ENCODE measurements at places on chromosomes 6 and 20.

- DNase-seq = no peak
These were observed 22.7 kb downstream of the THEMIS start for GRCh38 chr6:127878115-127878514.

DNA sequence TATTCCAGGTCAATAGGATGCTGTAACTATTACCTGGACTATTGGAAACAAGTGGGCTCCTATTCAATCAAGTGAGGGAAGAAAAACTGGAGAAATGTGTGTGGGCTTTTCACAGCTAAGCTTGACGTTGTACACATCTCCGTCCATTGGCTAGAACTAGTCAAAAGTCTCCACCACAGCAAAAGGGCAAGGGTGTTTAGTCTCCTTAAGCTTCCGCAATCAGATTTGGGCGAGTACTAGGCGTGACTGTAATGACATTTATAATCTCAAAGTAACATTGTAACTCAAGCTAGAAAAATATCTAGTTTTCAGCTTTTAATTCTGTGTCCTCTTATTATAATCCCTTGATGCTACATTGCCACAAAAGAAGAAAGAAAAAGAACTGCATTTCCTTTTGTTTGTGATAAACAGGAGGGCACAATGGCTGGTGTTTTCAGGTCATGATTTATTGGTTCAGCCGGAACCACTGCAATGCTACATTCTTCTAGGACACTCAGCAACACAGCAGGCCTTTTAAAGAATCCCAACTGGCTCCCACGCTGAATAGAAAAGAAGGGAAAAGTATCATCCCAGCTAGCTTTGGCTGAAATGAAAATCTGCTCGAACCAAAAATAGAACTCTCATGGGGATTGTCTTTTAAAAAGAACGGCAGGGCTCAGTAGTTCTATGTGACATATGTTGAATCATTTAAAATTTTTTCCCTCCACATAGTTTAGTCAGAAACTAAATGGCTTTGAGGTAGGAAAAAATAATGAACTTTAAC lies 387.7 kb downstream of the BTBD3 start:
- no peak for DNase-seq

- DNase-seq = no peak
These were observed 35.8 kb upstream of the KIF16B start for GRCh38 chr20:16609066-16609465.

- no peak for DNase-seq
These were observed 160.9 kb downstream of the CD83 start for GRCh38 chr6:14278446-14278845.

GRCh38 chr6:72783666-72784065 lies 161.8 kb downstream of the KCNQ5 start:
- DNase-seq = no peak

GRCh38 chr20:61797200-61797599 lies 268.5 kb downstream of the TAF4 start:
- DNase-seq = no peak
